ENCODE measurements at places on chromosomes 6 and 20.

- DNase-seq, result no peak
These were observed 162.5 kb downstream of the CDH4 start for GRCh38 chr20:61414455-61414991.

- no peak for DNase-seq
These were observed 455.0 kb upstream of the GJE1 start for GRCh38 chr6:141677598-141678211.

DNA sequence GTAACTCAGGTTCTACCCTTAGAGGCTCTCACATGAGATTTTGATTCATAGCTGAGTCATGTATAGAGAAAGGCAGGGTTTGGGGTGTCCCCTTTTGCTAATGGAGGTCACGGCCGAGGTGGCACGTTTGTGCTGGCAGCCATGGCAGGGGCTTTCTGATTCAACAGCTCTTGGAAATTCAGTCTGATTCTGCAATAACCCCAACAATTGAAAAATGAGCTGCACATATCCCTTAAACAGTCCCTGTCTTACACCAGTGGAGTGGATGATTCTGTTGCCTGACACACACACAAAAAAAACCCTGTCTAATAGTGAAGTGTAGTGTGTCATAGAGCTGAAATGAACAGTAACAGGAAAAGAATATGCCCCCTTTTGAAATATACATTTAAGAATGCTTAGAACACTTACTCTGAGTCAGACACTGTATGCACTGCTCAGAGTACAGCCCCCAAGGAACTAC lies 40.4 kb upstream of the ARG1 start:
- no peak for DNase-seq

- DNase-seq, result no peak
These were observed 534.3 kb downstream of the COL12A1 start for GRCh38 chr6:74671558-74672025.

- no peak for DNase-seq
These were observed 285.6 kb downstream of the TAF4 start for GRCh38 chr20:61780066-61780465.

GRCh38 chr20:4373454-4373853 lies 348.3 kb upstream of the PRND start:
- DNase-seq, result no peak

DNA sequence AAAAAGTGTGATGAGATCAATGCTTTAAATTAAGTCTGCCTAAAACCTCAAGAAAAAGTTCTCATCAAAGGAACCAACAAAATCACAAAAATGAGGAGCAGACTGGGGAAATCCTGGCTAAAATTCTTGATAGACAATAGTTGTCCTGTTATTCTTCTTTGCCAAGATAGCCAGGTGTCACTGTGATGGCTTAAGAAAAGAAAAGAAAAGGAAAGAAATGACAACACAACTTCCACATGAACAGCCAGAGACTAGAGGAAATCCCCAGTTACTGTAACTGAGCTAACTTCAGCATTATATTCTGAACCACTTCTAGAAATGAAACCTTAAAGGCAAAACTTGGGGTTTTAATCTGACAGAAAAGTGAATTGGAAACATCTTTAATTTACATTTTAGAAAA lies 129.6 kb downstream of the CD24 start:
- DNase-seq, result no peak

GRCh38 chr6:71393471-71393870 lies 104.9 kb downstream of the OGFRL1 start:
- DNase-seq, result no peak

DNA sequence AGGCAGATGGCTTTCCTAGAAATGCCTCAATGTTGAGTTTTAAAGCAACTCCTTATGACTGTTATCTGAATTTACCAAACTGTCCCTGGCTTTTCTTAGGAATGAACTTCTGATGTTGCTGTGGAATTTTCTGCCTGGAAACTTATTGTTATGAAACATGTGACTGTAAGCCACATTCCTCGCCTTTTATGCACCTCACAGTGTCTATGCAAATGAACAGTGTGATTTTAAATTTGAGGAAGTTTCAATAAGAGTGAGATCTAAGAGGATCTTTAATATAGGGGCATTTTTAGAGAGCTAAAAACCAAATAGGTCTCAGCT lies 2.4 kb upstream of the CCR6 start:
- DNase-seq, result no peak

GRCh38 chr6:147986846-147987245 lies 355.8 kb upstream of the SASH1 start:
- no peak for DNase-seq

DNA sequence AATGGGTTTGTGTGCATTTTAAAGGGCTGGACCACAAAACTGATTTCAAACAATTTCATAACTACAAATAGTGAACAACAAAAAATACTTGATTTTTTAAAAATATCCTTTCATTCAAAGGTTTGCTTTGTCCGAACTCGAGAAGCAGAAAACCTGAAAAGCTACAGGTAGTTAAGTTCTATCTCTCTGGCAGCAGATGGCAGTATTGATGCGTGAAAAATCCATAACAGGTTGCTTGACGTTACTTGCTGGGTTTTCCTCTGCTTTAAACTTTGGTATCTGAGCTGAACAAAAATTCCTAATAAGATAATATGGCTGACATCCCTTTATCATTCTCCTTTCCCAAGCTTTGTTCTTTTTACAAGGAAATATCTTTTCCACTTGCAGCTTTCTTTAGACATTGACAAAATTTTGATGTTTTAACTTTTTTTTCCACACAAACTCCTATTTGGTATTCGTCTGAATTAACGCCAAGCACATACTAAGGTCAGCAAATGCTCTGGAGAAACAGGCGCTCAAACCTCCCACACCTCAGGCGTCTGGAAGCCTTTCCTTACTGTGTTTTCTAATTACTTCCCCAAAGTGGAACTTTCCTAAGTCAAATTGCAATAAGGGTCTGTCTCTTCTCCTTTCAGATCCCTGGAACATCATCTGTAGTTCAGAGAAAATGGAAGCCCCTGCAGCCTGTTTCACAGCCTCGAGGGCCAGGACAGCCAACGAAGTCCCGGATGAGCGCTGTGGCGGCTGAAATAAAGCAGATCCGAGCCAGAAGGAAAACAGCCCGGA lies 50.3 kb upstream of the GFRAL start:
- DNase-seq, result no peak

GRCh38 chr6:134295953-134296553 lies 21.9 kb downstream of the SGK1 start:
- DNase-seq, result no peak

DNA sequence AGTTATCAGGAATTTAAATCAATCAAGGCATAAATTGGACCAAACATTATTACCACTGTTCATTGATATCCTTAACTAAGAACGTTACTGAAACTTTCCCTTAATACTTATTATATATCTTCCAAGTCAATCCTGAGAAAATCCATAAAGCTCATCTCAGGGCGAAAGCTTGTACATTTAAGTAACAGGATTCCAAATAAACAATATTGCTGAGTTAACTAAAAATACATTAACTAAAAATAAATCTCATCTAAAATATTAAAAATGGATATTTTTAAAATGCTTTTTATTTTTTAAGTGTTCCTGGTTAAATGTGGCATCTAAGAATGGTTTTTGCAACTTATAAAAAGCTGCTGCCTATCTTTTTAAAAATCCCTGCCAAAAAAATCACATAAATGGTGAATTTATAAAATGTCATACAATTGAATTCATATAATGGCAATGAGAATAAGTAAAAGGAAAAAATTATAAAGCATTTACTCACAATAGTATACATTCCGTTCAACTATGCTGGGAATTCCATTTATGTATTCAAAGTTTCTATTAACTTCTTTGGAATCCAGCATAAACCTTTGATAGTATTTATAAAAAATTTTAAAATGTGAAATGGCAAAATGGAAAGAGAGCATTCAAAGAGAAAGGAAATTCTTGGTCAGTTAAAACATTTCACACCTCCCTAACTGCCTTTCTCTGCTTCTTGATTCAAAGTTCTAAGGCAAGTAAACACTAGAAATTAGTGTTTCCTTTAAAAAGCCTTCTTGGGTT lies 20.8 kb upstream of the GMDS start:
- DNase-seq, result no peak

DNA sequence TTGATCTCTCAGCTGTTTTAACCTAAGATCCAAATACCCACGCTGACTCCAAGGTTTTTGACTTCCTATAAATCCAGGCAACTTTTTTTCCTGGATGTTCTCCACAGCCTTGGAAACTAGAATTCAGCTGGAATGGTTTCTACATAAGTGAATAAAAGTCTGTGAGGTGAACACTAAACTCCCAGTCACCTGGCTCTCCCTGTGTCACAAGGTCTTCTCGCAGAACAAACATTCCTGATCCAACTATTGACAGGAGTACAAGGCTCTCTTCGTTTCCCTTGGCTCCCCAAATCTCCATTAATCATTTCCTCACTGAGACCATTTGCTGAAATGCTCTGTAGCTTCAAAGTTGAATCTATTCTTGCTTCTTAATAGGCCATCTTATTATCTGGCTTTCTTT lies 265.7 kb downstream of the ADGRG6 start:
- DNase-seq, result no peak

- DNase-seq, result no peak
These were observed 672 bp downstream of the SIRPA start for GRCh38 chr20:1895674-1896483.

DNA sequence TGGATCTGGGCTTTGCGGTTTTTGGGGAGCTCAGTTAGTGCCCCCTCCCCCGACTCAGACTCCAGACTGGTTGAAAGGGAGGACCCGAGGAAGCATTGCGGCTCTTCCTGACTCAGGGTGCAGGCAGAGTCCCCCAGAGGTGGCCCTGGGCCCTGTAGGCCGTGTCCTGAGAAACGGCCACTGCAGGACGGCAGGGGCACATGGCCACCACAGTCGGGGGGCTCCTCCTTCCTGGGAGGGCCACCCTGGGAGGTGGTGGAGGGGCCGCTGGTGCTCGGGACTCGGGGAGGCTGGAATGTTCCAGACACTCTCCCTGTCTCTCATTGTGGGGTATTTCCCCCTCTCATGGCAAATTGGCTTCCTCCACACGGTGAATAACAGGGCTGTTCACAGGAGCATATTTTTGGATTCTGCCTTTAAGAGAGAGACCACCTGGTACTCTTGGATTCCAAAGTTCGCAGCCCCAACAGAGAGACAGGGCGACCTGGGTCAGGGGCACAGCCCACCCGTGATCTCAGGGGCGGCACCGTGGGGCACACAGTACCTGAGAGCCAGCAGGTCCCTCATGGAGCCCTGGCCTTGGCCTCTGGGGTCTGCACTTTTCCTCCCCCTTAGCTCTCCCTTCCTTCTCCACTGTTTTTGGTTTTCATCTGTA lies 35.7 kb downstream of the FRMD1 start:
- DNase-seq, result no peak

DNA sequence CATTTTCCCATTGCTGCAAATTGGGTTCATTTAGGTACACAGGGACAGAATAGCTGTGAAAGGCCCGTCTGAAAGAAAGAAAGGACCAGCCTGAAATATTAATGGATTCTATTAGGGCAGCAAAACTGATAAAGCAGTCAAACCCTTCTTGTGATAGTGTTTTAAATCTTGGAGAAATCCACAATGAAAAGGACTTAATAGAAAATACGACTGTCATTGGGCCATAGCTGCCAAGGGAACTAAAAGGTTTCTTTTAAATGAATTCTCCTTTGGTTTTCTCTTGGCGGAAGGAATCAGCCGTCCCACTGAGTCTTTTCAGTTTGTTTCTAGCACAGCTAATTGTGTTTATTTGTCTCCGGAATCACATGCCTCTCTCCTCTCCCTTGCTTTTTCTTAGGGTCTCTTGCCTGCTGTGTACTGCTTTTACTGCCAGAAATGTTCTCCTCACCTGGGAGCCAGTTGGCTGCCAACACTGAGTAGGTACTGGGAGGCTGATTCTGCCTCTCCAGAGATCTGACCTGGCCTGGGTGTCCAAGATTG lies 11.3 kb downstream of the PAQR8 start:
- no peak for DNase-seq

Data from T-helper 1 cell (primary cell).